Stomach (tissue), 19 donors: ENCODE measurements at places on chromosomes 7 and 10. TPM values are rescaled to one million over a fixed set of nuclear protein-coding genes. Genes with fewer than 3 reads are reported as not detected.

The NPFFR1 gene
- not detected for polyA plus RNA-seq

The PIK3CG gene
- polyA plus RNA-seq: 0.87 TPM

GRCh38 chr10:120011359-120012130 is 119.0 kb downstream of the SEC23IP start:
- no peaks in the 10 kb centered on the region for H3K27me3 ChIP-seq
- peaks cover 5% of the 10 kb centered on the region for H3K4me1 ChIP-seq
- H3K36me3 ChIP-seq: no peaks in the 10 kb centered on the region
- no peak for DNase-seq
- no peak overlapping the region for H3K27ac ChIP-seq

The EGR2 gene
- 1.2 TPM for polyA plus RNA-seq

GRCh38 chr10:58642916-58643428 is 130.3 kb downstream of the BICC1 start:
- H3K36me3 ChIP-seq: no peaks in the 10 kb centered on the region

- no peak overlapping the region for H3K27ac ChIP-seq
- no peaks in the 10 kb centered on the region for H3K36me3 ChIP-seq
- H3K4me3 ChIP-seq: no peak overlapping the region
These were observed 1106.2 kb downstream of the NRG3 start for GRCh38 chr10:82981137-82981723.

DNA sequence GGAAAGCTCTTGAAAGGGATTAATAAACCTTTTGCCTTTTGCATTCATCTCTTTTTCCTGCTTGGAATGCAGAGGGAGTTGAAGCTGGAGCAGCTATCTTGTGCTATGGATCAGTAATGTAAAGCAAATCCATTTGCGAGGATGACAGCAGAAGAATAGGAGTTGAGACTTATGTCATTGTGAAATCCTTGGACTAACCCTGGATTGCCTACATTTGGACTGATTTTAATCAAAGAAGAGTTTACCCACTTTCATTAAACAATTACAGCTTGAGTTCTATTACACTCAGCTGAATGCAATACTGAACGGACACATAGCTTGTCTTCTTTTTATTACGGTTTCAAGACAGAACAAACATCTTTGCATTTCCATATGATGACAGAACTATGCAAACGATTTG is 362.3 kb downstream of the PHF14 start:
- no peaks in the 10 kb centered on the region for H3K27me3 ChIP-seq
- no peak for DNase-seq
- no peak overlapping the region for H3K4me3 ChIP-seq
- H3K4me1 ChIP-seq: no peaks in the 10 kb centered on the region
- H3K36me3 ChIP-seq: no peaks in the 10 kb centered on the region

- DNase-seq: no peak
- H3K27ac ChIP-seq: no peak overlapping the region
- peaks cover 6% of the 10 kb centered on the region for H3K4me1 ChIP-seq
- no peaks in the 10 kb centered on the region for H3K36me3 ChIP-seq
- no peak overlapping the region for H3K4me3 ChIP-seq
- H3K27me3 ChIP-seq: no peaks in the 10 kb centered on the region
These were observed 4.9 kb upstream of the AKR1B1 start for GRCh38 chr7:134463751-134464150.

- DNase-seq: no peak
- no peak overlapping the region for H3K4me3 ChIP-seq
- H3K4me1 ChIP-seq: peaks cover 77% of the 10 kb centered on the region
- H3K36me3 ChIP-seq: no peaks in the 10 kb centered on the region
- no peak overlapping the region for H3K27ac ChIP-seq
- no peaks in the 10 kb centered on the region for H3K27me3 ChIP-seq
These were observed 4.0 kb downstream of the HDAC9 start for GRCh38 chr7:18499407-18500177.

DNA sequence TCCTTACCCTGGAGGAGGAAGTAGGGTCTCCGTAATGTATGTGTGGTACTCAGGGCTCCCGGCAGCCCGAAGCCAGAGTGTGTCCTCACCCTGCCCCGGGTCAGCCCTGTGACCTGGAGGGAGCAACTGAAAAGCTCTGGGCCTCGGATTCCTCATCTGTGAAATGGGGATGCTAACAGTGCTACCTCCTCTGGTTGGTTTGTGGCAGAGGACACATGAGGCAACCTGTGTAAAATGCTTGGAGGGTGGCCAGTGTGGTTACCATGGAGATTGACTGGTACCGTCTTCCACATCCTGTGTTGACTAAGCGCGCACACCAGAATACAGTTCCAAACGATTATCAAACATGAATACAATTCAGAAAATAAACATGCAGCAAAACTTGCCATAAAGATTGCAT is 163.8 kb upstream of the KLF6 start:
- no peaks in the 10 kb centered on the region for H3K27me3 ChIP-seq
- no peaks in the 10 kb centered on the region for H3K36me3 ChIP-seq
- H3K4me3 ChIP-seq: no peak overlapping the region

DNA sequence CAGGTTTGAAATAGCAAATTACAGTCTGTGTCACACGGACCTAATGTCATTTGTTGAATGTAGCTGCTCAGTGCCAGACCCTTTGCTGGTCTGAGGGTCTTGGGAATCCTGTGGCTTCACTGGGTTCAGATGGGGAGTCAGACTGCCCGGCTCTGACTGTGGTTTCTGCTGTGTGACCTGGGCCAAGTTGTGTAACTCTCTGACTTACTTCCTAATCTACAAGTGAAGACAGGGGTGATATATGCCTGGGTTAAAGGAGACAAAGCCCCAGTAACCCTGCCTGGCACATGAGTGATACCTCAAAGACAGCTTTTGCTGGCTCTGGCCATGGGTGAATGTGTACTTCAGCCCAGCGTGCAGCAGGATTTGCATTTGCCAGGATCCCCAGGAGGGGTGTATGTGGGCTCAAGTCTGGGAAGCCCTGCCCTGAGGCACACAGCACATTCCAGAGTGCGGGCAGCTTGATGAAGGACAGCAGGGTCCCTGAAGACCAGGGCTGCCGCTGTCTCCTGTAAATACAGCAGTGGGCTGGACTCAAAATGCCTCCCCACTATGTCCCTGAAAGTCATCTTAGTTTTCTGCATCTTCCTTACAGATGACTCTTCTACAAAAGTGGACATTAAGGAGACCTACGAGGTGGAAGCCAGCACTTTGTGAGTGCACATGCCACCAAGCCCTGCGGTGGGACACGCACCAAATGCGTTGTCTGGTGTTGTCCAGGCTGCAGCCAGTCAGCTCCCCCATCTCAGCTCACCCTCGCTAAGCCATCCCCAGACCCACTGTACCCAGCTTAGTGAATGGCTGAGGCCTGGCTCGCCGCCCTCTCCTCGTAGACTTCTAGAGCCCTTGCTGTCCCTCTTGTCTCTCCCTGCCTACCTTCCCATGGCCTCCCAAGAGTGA is 16.4 kb downstream of the NACAD start:
- H3K36me3 ChIP-seq: peaks cover 100% of the 10 kb centered on the region
- no peak overlapping the region for H3K4me3 ChIP-seq
- no peak for DNase-seq
- H3K27ac ChIP-seq: no peak overlapping the region

DNA sequence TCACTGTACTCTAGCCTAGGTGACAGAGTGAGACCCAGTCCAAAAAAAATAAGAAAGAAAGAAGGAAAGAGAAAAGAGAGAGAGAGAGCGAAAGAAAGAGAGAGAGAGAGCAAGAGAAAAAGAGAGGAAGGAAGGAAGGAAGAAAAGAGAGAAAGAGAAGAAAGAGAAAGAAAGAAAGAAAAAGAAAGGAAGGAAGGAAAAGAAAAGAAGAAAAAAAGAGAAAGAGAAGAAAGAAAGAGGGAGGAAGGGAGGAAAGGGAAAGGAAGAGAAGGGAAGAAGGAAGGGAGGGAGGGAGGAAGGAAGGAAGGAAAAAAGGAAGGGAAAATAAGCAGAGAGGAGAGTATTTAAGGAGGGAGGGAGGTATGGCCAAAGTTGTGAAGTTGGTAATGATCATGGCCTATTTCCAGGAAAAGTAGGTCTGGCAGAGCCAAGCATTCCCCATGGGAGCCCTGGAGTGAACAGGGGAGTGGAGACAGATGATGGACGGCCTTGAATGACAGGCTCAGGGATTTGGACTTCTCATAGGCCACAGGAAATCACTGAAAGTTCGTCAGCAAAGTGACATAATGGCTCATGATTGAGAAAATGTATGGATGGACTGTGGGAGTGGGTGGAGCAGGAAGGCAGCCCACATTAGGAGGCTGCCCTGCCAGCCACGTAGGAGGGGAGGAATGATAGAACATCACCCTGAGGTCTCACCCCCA is 44.8 kb upstream of the CUX1 start:
- H3K27ac ChIP-seq: no peak overlapping the region
- H3K4me3 ChIP-seq: no peak overlapping the region
- no peak for DNase-seq
- no peaks in the 10 kb centered on the region for H3K4me1 ChIP-seq

DNA sequence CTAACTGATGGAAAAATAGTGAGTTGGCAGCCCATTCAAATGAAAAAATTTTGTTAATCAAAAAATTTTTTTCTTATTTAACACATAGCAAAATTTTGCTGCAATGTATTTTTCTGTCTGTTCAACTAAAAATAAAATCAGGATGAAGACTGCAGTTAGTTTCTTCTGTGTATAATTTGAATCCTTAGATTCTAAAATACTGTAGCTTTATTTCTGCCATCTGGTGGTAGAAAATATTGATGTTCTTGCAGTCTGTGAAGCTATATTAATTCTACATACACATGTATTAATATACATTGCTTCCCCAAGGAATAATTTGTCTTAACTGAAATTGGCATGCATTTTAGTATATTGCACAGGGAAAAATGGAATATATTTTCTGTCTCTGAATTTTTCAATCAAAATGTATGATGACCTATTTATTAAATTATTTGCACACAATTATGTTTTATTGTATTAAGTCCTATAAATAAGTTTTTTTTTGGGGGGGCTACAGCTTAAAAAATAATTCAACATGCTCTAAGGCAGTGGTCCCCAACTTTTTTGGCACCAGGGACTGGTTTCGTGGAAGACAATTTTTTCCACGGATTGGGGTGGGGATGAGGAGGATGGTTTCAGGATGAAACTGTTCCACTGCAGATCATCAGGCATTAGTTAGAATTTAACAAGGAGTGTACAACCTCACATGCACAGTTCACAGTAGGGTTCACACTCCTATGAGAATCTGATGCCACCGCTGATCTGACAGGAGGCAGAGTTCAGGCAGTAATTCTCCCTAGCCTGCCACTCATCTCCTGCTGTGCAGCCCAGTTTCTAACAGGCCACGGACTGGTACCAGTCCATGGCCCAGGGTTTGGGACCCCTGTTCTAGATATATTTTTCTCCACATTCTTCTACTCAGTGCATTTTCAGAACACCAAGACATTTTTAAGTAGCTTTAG is 119.4 kb downstream of the GNAT3 start:
- DNase-seq: no peak
- no peaks in the 10 kb centered on the region for H3K27me3 ChIP-seq
- H3K4me1 ChIP-seq: no peaks in the 10 kb centered on the region
- H3K4me3 ChIP-seq: no peak overlapping the region

- no peak overlapping the region for H3K4me3 ChIP-seq
- no peak for DNase-seq
- no peak overlapping the region for H3K27ac ChIP-seq
These were observed 39.9 kb upstream of the WNT16 start for GRCh38 chr7:121288894-121289293.

The CALN1 gene
- under 0.01 TPM for polyA plus RNA-seq

- H3K27ac ChIP-seq: no peak overlapping the region
- no peaks in the 10 kb centered on the region for H3K4me1 ChIP-seq
- H3K27me3 ChIP-seq: no peaks in the 10 kb centered on the region
These were observed 11.6 kb downstream of the ZNF316 start for GRCh38 chr7:6648815-6649104.

DNA sequence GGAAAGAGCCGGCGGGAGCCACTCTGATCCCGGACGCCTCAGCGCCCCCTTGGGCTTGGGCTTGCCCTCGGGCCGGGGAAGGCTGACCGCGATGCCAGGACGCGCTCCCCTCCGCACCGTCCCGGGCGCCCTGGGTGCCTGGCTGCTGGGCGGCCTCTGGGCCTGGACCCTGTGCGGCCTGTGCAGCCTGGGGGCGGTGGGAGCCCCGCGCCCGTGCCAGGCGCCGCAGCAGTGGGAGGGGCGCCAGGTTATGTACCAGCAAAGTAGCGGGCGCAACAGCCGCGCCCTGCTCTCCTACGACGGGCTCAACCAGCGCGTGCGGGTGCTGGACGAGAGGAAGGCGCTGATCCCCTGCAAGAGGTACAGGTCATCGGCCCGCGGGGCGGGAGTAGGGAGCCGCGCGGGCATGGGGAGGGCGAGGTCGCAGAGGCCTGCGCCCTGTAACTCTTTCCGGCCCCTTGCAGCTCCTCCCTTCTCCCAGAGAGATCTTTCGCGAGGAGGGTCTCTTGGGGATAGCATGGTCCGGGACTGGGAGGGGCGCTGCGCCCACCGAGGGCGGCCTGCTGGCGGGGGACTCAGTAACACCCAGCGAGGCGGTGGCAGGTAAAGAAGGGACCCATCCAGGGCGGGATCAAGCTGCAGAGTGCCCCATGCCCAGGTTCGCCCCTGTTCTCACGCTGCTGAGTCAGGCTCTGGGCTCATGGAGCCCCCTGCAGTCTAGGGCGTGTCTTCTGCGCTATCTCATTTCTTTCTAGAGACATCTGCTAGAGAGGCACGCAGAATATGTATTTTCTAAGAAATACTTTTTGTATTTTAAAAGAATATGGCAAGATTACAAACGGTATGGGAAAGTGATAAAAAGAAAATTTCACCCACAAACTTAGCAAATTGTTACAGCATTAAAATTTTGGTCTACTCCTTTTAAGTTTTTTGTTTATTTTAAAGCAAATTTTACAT is 687 bp downstream of the EPDR1 start:
- H3K27ac ChIP-seq: peak overlapping the region; percentile 74
- H3K27me3 ChIP-seq: peaks cover 15% of the 10 kb centered on the region
- no peaks in the 10 kb centered on the region for H3K36me3 ChIP-seq
- peaks cover 35% of the 10 kb centered on the region for H3K4me1 ChIP-seq

The ICA1 gene
- 19.1 TPM for polyA plus RNA-seq
